Stimulated activated CD8-positive, alpha-beta memory T cell treated with anti-CD3 and anti-CD28 coated beads, Interleukin-4, amount 100 ng/mL, for 24 hours (primary cell): ENCODE measurements at places on chromosomes 5 and 9.

GRCh38 chr9:1415146-1415545 is 365.0 kb downstream of the DMRT2 start:
- no peak for DNase-seq

DNA sequence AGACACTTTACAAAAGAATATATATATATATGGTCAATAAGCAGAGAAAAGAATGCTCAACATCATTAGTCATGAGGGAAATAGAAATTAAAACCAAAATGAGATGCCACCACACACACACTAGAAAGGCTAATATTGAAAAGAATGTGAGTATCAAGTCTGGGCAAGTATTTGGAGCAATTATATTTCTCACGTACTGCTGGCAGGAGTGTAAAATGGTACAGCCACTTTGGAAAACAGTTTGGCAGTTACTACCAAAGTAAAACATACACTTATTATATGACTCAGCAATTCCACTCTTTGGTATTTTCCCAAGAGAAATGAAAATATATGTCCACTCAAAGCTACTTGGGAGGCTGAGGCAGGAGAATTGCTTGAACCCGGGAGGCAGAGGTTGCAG is 29.8 kb downstream of the NEUROG1 start:
- DNase-seq: no peak

DNA sequence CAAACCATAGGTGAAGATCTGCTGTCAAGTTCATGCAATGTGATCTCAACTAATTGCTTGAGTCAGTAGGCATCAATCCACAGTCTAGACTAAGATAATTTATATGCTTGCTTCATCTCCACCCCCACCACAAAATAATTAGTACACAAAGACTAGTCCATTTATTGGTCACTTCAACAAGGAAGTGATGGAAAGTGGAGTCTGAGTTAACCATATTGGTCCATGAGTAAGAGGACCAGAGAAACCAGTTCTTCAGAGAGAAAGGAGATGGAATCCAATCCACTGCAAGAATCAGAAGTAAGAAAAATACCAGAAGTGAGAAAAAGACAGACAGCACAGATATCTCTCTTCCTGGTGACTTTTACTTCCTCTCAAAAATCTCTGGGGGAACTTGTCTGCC is 366.5 kb downstream of the CHSY3 start:
- no peak for DNase-seq

DNA sequence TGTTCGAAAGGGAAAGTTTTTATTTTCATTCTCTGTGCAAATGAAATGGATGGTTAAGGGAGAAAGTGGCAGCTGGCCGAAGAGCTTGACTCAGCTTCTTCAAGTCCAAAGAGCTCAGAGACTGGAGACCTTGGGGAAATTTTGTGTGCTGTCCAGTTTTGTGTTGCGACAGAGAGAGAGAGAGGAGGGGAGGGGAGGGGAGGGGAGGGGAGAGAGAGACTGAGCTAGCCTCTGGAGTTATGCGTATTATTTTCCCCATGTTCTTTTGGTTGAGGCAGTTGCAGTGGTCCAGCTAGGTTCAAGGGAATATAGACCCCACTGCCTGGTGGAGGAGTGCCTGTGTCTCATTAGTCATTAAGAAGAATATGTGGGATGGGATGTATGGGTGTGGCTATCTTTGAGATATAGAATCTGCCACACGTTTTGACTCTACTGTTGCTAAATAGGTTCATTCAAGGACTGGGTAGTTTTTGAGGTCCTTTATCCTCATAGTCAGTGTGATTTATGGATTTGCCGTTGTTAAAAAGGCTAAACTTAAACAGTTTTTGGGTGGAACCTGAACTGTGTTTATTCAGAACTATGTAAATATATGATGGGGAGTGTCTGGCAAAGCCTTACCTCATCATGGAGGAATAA is 69.7 kb downstream of the ARHGAP26 start:
- DNase-seq: no peak
